Activated CD4-positive, alpha-beta T cell treated with anti-CD3 and anti-CD28 coated beads, Interleukin-2, amount 10 ng/mL, durations not matched to agents 7 days and 5 days (primary cell): ENCODE measurements at places on chromosomes 13 and 19.

- no peak for DNase-seq
Measured at GRCh38 chr13:48437371-48437770, 24.5 kb upstream of the LPAR6 start.

GRCh38 chr13:80083853-80084676 lies 256.9 kb downstream of the SPRY2 start:
- no peak for DNase-seq

DNA sequence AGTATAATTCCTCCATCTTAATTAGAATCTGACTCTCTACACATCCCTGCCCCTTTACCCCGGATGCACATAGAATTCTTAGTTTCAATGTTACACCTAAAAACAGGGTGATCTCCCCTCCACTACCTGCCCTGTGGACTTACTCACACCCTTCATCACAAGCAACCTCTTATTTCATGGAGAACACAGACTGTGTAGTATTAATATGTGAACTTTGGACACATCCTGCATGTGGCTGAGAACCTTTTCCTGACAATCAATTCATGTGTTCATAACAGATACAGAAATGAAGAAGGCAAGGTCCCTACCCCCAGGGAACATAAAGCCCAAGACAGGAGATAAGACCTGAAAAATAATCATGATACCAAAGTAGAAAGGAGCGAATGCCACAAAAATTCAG lies 11.8 kb downstream of the CEACAM6 start:
- no peak for DNase-seq

DNA sequence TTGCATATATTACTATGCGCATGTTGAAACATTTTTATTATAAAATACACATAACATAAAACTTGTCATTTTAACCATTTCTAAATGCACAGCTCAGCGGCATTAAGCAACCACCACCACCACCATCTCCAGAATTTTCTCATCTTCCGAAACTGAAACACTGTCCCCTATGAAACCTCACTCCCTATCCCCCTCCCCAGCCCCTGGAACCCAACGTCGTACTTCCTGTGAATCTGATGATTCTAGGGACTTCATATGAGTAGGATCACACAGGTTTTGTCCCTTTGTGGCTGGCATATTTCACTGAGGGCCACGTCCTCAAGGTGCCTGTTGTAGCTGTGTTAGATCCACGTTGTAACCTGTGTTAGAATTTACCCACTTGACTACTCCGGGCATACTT lies 716 bp upstream of the MAP2K2 start:
- DNase-seq: no peak

DNA sequence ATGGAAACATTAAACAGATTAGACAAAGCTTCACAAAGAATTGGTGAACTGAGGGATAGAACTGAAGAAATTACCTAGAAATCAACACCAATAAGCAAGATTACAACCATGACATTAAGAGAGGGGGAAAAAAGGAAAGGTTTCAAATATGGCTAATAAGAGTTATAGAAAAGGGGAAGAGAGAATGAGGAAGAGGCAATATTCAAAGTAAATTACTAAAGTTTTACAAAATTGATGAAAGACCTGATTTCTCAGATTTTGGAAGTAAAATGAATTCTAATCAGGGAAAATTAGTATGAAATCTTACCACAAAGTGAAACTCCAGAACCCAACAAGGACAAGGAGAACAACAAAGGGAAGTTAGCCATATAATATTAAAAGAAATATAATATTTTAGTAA lies 187.4 kb downstream of the NBEA start:
- DNase-seq: no peak

DNA sequence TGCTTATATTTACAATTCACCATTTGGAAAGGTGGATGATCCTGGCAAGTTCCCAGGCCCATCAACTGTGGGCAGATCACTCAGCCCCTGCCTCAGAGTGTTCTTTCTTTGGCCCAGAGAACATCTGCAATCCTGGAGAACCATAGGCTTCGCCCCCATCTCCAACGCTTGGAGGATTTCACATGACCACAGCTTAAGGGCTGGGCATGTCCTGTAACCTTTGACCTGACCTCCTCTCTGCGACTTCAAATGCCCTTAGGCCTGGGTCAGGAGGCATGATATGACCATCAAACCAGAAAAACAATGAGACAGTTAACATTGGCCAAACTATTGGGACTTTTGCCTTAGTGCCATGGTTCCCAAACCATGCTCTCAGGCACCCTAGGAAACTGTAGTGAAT lies 7.2 kb upstream of the MBNL2 start:
- no peak for DNase-seq

- no peak for DNase-seq
Measured at GRCh38 chr19:49492573-49493405, 3.4 kb upstream of the RPS11 start.

DNA sequence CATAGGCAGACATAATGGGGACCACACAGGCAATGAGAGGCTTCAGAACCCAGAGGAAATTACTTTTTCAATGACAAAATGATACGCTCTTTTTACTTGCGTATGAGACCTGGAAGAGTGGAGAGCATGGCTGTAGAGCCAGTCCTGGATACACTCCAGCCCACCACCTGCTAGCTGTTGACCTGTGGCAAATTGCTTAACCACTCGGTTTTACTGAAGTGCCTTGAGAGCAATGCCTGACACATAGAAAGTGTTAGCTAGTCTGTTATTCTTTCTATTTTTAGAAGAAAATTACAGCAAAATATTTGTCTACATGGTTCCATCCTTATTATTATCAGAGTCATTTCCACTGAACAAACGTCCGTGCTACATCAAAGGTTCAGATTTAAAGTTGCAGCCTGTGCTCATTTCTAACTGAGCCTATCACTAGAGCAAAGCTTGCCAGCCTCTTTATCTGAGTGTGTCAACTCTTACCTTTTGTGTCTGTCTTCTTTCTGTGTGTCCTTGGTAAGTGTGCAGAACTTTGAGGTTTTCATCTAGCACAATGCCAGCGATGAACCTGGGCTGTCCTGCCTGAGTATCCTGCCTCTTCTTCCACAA lies 9.6 kb upstream of the GPR183 start:
- no peak for DNase-seq

DNA sequence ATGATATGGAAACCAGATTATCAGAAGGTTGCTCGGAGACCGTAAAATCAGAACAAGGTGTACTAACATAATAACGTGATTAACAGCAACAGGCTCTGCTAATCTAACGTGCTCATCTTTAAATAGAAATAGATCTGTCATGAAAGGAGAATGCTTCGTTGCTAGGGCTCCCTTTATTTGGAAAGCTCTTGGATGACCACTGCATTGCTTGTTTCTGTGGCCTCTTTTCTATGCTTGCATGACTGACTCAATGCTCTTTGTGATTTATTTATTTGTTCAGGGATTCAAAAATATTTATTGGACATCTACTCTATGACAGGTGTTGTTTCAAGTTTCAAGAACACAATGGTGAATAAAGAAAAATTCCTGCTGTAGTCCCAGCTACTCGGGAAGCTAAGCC lies 22.3 kb upstream of the ZDHHC20 start:
- DNase-seq: no peak

- peak; percentile 32 for DNase-seq
Measured at GRCh38 chr19:18349524-18350128, 9.2 kb downstream of the PGPEP1 start.

DNA sequence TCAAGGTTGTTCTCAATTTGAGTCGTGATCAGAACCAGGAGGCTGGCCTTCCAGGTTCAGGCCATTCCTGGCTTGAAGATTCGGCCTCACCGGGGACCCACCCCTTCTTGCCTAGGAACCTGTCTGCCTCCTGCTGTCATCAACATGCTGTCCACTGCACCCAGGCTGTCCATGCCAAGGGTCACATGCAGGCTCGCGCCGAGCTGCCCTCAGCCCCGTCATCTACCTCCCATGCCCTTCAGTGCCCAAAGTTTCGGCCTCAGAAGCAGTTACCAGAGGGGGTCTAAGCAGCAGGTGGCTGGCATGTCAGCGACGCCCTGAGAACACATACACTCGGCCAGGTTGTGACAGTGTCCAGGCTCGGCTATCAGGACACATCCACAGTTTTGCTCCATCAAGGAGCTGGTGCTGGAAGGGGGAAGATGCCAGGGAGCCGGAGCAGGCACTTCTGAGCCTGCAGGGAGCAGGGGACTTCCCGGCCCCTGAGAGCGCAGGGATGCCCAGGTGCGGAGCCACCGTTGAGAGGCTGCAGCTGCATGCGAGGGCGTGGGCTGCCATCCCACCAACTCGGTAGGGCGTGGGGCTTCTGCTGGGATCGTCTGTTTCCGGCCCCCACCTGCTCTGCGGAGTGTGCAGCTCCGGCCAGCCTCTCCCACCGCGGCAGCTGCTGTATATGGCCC lies 590.9 kb upstream of the SLITRK5 start:
- DNase-seq: no peak

GRCh38 chr13:109869312-109870237 lies 83.2 kb upstream of the IRS2 start:
- DNase-seq: peak; percentile 17

DNA sequence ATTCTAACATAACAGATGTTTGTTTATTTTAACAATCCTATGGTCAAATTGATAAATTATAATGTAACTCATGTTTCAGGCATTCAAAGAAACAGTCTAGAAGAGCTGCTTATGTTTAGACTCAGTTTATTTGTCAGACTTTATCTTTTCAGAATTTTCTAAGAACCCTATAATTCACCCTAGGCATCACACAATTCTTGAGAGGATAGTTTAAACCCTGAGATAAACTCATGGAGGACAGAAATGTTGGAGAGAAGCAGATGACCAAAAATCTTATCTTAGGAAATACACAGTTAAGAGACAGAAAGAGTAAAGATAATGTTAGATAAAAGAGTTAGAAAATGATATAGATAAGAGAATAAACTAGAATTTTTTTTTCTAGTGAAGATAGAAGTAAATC lies 1185.7 kb upstream of the SLC10A2 start:
- no peak for DNase-seq

GRCh38 chr13:26459276-26460131 lies 98.0 kb upstream of the WASF3 start:
- no peak for DNase-seq

DNA sequence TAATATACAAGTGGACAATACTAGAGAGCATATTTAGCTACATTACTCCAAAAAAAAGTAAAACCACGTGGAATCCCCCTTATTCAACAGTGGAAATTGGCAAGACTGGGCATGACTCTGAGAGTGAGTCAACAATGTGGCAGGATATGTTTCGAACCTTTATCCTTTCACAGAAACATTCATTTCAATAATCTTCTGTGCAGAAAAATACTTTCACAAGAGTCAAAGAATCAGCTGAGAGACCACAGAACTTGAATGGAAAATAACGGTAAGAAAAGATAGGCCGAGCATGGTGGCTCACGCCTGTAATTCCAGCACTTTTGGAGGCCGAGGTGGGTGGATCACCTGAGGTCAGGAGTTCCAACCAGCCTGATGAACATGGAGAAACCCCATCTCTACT lies 25.1 kb upstream of the CD70 start:
- DNase-seq: no peak

GRCh38 chr13:80444240-80445015 lies 103.5 kb upstream of the SPRY2 start:
- no peak for DNase-seq

DNA sequence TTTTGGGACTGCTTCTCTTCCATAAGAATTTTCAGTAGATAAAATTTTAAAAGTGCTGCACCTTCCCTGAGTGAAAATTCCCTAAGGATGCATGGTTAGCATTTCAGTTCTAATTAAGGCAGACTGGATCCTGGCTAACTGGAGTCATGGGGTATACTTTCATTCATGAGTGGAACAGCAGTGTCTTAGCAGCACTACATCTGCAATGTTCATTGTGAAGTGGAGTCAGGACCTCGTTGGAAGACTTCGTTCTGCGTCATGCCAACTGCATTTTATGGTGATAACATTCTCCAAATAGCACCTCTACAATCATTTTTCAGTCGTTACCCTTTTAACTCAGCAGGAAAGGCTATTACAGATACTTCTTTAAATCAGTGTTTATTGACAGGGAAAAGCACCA lies 25.5 kb downstream of the PHF11 start:
- DNase-seq: no peak

DNA sequence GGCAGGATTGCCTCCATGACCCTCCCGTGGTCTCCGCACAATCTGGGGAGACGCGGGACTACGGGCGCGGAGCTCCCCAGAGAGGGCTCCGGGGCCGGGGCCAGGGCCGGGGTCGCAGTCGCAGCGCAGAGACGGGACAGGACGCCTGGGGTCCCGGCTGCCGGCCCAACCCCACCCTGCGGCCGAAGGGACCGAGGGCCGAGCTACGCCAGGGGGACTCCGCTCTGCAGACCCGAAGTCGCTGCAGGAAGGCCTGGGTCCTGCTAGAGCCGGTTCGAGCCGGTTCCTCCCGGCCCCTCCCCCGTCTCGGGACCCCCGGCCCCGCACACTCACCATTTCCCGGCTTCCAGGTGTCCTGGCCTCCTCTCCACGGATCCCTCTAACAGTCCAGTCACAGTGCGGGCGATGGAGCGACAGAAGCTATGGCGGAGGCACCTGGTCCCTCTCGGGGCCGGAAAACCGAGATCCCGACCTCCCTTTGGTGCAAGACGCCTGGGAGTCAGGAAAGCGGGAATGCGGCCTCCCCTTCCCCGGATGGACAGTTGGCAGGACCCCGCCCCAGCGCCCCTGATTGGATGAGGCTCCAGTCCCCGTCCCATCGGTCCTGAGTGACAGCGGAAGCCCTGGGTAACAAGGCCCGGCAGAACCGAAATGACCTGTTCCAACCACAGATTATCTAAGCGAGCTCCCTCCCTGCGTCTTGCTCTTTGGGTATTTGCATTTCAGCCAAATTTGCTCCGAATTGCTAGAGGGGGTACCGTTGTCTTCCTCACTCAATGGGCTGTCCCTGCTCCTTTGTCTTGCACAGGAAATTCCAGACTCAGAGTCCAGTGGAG lies at the start of gene ZNF625:
Gene ZNF625, minus strand, starts transcription at position 512 of the 836 bp plus-strand sequence. Its CDS starts 176 bp downstream, at position 336.
- peak; percentile 50 for DNase-seq

GRCh38 chr19:7831452-7831851 lies 1.4 kb downstream of the EVI5L start:
- no peak for DNase-seq

DNA sequence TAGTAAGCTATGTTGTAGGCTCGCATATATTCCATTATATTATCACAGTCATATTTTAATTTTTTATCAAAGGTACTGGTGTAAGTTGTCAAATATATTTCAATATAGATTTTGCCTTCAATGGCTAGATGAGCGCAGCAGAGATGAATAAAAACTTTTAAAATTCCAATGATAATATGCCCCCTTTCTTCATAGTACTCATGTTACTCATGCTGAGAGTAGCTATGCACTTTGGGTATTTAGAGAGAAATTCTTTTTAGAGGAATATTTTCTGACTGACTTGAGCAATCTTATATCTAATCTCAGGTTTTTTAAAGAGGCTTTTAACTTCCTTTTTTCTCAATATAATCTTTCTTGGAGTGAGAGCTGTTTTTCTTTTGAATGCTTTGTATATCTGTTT lies 11.4 kb downstream of the ZNF254 start:
- DNase-seq: no peak

DNA sequence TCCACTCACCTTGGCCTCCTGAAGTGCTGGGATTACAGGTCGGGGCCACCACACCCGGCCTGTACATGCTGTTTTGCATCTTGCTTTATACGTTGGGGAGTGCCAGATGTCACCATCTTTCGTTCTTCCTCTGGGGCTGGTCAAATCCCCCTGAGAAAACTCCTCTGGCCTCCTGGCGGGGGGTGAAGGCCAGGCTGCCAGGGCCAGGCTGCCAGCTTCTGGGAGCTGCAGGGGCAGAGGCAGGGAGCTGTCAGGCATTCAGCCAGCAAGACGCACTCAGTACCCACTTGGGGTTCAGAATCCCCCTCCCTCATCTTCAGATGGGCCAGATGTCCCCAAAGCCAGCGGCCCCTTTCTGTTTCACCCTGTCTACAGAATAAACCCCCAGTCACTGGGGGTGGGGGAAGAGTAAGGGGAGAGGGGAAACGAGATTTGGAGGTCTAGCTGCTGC lies 16.1 kb downstream of the ZSWIM9 start:
- DNase-seq: no peak
